ENCODE measurements at places on chromosomes 13 and 19.

DNA sequence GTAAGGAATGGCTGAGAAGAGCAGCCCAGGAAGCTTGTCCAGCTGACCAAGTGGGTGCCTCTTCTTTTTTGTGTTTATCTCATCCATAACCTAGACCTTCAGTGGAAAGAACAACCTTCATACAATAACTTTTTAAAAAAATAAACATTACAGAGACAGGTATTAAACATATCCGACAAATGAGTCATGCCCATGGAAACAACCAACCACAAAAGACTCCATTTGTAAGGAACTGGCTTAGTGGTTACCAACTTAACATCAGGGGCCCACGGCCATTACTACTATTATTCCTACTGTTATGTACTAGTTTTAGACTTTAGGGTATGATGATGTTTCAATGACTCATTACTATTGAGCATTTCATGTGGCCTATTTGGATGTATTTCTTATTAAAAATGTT, 191.7 kb upstream of the SERP2 start:
- DNase-seq, result no peak

DNA sequence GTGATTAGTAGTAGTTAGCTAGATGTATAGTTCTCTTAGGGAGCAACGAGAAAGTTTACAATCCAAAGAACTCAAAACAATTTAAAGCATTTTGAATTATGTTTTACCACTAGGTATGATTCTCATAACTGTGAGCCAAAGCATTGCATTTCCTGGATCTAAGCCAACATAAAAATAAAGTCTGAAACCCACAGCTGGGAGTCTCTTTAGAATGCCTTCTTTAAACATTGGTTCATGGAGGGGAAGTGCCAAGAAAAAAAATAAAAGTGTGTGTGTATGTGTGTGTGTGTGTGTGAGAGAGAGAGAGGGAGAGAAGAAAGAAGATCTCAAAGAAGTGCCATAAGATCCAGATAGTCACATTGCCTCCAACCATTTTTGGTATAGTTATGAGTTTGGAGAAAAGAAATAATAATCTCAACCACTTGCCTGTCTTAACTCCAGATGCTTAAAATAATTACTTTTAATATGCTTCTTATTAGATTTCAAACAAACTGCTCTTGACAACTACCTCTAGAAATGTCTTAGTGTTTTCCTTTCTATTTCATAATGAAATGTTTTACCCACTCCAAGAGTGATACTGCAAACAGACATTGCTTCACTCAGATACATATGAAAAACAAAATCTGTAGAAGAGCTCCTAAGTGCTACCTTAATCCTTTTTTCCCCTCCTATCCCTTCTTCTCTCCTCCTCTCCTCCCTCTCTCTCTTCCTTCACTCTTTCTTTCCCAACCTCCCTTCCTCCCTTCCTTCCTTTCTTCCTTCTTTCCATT, 554.1 kb downstream of the KCTD12 start:
- DNase-seq, result no peak

DNA sequence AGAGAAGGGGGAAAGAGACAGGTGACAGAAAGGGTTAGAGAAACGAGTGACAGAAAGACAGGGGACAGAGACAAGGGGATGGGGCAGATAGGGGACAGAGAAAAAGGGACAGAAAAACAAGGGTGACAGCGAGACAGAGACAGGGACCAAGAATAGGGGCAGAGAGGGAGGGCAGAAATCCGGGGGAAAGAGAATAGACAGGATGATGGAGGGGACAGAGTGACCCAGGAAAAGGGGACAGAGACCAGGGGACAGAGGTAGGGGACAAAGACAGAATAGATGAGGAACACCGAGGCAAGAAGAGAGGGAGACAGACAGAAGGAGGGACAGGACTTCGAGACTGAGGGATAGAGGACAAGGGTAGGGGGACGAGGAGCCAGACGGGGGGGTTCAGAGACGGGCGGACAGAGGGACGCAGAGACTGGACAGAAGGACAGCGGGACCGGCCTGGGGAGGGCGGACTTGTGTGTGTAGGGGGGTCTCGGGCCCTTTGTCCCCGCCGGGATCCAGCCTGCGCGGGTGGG, 593 bp downstream of the CADM4 start:
- no peak for DNase-seq

- no peak for DNase-seq
Observed at GRCh38 chr19:3459089-3459881, 21.0 kb downstream of the SMIM24 start.

DNA sequence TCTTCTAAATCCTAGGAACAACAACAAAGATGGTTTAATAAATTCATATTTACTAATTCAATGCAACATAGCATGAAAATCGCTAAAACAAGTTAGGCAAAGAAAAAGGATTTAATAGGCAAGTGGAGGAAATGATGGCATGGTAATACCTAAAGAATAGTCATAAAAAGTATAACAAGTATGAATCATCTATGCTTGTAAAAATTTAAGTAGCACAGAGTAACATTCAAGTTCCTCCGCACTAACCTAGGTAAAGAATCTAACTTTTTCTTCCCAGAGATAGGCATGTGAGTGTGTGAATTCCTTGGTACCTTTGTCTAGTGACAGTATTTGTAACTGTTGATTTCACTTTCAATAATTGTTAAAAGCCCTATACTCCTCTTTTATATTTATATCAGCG, 42.6 kb downstream of the RCBTB2 start:
- no peak for DNase-seq

DNA sequence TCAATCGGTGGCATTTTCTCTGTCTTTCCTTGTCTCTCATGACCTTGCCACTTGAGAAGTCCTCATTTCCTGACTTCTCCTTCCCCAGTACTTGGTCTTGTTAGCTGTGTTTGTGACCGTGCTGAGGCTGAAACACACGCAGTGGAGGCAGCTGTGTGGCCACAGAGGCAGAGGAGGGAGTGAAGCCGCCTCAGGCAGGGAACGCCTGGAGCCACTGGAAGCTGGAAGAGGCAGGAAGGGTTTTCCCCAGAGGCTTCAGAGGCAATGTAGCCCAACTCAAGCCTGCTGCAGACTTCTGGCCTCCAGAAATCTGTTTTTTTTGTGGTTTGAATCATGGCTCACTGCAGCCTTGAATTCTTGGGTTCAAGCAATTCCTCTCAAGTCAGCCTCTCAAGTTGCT, 29.2 kb upstream of the ARGLU1 start:
- DNase-seq, result no peak

DNA sequence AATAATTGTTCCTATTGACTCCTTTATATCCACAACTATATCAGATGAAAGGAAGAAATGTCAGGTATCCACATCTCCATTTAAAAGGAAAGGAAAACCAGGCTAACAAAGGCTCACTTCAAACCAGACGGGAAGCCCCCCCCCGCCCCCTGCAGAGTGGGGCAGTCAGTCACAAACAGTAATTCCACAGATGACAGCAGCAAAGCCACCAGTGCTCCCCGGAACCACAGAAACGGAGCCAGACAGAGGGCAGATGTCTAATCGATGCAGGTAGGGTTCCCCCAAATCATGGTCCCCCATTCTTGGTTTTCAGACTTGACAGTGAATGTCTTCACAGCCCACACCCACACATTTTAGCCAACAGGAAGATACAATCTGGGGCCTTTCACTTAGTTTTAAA, 100.8 kb downstream of the STK24 start:
- peak; percentile 61 for DNase-seq

- no peak for DNase-seq
Observed at GRCh38 chr19:10892256-10892655, 20.9 kb downstream of the CARM1 start.

GRCh38 chr19:11130824-11131455, 24.6 kb downstream of the SPC24 start:
- peak; percentile 57 for DNase-seq

DNA sequence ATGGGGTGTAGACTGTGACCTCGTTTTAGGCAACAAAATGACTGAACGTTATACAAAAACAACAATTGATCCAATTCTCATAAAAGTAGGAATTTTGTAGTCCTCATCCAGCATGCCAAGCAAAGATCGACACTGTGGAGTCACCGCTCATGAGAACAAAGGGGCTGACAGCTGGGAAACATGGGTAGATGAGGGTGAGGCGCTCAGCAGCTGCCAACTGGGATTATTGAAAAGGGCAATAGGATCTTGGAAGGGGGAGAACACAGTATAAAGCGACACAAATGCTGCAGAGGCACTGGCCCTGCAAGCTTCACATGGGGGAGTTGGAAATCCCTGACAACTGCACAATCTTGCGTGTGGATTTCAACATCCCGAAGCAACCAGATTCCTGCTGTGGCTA, 5.4 kb upstream of the ZNF765 start:
- no peak for DNase-seq

- no peak for DNase-seq
Observed at GRCh38 chr13:73307481-73307880, 248.7 kb downstream of the KLF5 start.

DNA sequence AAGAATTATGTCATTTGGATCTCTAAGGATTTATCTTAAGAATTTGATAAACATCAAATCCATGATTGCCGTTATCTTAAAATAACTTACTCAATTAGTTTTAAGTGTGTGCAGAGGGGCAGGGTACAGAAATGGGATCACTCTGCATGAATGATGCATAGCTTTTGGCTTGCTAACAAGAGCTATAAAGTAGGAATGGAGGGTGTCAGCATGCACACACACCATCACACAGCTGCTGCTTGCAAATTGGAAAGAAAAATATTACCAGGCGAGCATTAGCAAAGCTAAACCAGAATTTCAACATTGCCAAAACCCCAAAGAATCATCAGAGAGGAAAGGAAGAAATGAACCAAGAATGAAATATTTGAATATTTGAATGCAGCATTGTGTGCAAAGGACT, 580.6 kb downstream of the LMO7 start:
- no peak for DNase-seq

DNA sequence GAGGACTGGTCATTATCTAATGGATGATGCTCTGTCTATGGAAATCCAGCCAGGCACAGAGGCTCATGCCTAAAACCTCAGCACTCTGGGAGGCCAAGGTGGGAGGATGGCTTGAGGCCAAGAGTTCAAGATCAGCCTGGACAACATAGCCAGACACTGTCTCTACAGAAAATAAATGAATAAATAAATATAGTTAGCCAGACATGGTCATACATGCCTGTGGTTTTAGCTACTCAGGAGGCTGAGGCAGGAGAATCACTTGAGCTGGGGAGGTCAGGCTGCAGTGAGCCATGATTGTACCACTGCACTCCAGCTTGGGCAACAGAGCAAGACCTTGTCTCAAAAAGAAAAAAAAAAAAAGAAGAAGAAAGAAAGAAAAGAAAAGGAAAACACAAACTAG, 234.7 kb downstream of the TSHZ3 start:
- no peak for DNase-seq

GRCh38 chr19:13633522-13633922, 127.2 kb upstream of the CACNA1A start:
- no peak for DNase-seq

DNA sequence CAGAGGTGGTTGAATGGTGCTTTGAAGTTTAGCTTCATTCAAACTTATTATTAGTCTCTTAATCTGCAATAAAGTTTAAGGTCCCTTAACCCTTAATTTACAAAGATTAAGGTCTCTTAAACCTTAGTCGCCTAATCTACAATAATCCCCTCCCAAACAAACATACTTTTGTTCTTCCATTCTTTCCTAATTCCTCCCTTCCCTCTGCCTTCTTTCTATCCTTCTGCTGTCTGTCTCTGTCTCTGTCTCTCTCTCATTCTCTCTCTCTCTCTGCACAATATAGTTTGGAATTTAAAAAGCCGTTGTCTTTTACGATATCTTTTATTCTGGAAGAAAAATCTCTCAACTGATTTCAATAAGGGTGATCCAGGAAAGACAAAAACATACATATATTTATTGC, 1096.8 kb upstream of the ATXN8OS start:
- DNase-seq, result no peak

GRCh38 chr19:11539495-11540365, 1.1 kb downstream of the CNN1 start:
- no peak for DNase-seq

DNA sequence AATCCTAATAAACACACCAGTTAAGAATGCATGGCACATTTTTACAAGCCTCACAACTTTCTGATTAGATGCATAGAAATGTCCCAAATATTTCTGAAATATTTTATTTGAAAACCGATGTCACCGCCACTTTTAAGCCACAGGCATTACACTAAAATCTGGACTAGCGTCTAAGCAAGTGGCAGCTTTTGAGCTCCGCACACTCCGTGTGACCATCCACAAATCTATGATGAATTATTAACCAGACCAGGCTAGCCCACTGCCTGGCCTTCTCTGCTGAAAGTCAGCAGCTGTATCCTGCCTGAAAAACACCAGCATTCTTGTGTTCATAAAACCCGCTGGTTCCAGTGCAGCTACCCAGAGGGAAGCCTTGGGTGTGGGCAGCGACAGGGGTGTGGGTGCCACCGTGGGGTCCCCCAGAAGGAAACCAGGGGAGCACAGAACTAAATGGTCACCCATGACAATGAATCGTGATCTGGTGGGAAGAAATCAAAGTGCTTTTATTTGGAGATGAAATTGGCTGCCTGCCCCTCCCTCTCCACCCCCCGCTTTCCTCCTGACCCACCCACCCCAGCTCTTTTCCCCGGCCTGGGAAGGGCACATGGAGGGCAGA, 13.8 kb downstream of the RASA3 start:
- no peak for DNase-seq

GRCh38 chr19:54905421-54905802, 536 bp upstream of the NCR1 start:
- DNase-seq, result no peak

GRCh38 chr13:52449331-52450011, 963 bp downstream of the VPS36 start:
- no peak for DNase-seq

GRCh38 chr19:2495130-2495641, 19.3 kb downstream of the GADD45B start:
- DNase-seq, result no peak

DNA sequence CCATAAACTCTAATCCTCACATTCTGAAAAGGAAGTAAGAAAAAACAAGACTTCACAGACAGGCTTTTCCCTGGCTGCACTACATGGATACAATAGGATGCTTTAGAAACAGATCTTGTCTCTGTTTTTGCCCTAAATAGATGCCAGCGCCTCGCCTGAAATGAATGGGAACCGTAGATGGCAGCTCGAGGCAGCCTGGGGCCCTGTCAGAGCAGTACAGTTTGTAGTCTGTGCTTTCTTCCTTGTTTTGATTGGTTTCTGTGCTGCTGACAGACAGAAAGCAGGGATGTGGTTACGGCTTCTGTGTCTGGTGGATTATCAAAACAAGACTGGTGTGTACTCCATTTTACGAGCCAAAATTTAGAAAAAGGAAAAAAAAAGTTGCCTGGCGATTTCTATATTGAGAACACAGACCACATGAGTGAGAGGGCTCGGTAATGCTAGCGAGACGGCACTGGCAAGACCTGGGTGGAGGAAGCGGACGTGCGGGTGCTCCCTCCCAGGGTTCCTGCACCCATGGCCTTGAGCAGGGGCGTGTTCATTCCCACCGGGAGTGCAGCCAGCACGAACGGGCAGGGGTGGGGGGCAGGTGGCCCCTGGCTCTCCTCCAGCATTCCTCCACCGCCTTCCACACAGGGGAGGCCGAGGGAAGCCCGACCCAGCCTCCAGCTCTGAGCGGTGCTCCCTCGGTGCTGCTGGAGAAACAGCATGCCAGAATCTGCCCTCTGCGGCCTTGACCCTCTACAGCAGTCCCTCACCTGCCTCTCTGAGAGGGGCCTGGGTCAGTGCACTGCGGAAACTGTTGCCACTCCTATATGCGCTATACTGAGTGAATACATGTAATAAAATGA, 37.6 kb upstream of the C1QTNF9 start:
- peak; percentile 63 for DNase-seq

- DNase-seq, result no peak
Observed at GRCh38 chr19:1459479-1459878, 9.6 kb downstream of the APC2 start.

Measured in effector CD4-positive, alpha-beta T cell (primary cell).